ENCODE measurements at places on chromosomes 5 and 9.
A peak's percentile ranks its signal among the peaks of the same experiment; 100 is the strongest.

DNA sequence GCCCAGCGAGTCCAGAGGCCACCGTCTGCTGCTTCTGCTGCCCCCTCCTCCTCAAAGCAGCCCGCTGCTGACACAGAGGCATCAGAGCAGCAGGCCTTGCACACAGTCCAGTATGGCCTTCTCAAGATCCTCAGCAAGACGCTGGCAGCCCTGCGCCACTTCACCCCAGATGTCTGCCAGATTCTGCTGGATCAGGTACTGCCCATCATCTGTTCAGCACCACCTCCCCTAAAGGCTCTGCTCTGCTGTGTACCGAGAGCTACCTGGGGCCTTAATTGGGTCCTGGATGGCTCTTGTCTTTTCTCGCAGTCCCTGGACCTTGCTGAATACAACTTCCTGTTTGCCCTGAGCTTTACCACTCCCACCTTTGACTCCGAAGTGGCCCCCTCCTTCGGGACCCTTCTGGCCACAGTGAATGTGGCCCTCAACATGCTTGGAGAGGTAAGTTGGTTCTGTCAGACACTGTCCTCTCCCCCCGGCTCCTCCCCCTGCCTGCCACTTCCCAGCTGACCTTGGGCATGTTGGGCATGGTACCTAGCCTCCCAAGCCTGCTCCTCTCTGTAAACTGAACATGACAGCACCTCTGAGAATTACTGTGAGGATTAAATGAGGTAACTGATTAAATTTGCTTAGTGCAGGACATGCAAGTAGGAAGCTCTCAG, 22.7 kb downstream of the SH3GLB2 start:
- DNase-seq, result no peak

DNA sequence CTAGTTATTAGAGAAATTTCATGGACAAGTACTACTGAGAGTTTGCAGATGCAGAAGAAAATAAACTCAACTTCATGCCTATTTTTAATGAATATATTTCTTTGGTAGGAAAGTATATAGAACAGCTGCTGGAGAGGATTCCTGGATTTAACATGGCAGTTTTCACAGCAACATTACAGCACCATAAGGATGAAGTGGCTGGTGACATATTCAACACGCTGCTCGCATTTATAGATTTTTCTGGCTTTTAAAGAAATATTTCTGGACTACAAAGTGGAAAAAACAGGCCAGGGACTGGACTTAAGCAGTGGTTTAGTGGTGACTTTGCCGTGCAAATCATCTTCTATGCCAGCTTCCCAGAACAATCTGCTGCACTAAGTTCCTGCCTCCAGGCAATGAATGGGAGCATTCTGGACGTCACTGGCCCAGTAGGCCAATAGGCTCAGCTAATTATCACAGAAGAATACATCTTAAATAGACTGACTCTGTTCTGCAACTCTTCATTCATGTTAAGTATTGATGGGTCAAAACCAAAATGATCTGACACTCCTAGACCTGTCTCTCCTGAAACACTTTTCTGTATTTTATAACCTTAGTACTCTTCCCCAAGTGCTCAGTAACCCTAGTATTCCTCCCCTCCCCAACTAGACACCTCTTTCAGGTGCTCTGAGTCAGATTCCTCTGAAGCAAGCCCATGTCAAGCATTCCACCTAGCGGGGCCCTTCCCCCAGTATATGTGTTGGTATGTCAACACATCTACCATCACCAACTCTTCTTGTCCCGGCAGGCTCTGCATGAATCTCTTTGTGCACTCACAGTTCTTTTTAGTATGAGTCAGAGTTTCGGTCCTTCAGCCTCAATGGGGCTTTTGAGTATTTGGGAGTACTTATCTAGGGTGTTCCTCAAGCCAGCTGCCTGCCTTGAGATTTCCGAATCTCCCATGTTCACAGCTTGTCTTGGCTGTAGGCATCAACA, 625.5 kb downstream of the CHSY3 start:
- no peak for DNase-seq

DNA sequence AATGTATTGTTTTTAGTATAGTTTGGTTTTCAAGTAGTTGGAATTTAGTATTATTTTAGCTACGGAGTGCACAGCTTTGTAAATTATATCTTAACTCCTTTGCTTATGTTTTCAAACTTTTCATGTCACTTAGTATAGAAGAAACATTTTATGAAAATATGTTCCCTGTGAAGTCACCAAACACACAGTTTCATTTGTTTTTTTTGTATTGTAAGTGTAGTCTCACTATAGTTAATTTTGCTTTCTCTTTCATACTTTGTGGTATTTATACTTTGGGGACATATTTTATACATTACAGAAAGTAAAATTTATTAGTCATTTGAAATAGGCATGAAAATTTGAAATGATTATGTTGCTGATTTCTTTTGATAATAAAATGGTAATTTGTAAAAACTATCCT, 5.0 kb downstream of the CHSY3 start:
- DNase-seq, result no peak

- no peak for DNase-seq
These were observed 237.5 kb downstream of the SLIT3 start for GRCh38 chr5:169063316-169063953.

- peak; percentile 29 for DNase-seq
These were observed 153.2 kb upstream of the C9orf72 start for GRCh38 chr9:27726244-27727081.

DNA sequence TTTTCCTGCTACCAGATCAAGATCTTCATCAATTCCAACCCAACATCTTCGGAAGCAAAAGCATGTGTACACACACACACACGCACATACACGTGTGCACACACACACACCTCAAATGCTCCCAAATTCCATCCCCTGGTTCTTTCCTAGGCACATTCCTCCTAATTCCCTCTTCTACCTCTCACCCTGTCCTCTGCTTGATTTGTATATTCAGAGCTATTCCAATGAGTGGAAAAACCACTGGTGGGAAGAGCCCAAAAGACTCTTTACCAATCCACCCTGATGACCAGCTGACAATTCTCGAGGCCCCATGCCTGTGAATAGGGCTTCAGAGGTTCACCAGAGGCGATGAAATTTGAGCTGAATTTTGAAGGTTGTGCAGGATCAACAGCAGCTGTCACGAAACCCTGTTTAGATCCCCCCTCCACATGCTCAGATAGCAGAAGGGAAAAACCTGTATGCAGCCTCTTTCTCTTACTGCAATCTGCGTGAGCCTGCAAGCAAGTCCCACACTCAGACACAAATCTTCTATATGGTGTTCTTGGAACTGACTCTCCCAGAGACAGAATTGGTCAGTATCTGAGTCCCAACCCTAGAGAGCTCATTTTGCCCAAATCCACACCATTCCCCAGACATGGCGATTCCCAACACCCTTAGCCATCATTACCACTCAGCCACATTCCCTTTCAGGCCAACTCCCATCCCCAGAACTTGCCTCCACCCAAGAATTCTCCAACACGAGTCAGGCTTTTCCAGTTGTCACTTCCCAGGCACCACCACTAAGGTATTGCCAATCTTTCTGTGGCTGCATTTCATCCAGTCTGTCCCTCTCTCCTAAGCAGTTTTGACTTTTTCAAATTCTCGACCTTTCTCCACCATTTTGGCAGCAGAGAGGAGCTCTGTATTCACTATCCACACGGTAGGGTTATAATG, 4.3 kb upstream of the TRIO start:
- peak; percentile 49 for DNase-seq

All from NCI-H2107 (cell line).